ENCODE measurements at places on chromosomes 6 and 20.

DNA sequence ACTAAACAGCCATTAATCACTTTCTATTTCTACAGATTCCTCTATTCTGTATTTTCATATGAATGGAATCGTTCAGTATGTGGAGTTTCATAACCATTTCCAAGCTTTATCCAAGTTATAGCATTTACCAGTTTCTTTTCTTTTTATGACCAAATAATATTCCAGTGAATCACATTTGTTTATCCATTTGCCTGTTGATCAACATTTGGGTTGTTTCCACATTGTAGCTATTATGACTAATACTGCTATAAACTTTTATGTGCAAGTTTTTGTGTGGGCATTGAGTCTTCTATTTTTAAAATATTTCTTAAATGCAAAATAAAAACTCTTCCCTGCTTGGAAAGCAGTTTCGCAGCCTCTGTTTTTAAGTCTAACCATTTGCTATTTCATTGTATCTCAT, 336.4 kb upstream of the OPRM1 start:
- no peak for DNase-seq

DNA sequence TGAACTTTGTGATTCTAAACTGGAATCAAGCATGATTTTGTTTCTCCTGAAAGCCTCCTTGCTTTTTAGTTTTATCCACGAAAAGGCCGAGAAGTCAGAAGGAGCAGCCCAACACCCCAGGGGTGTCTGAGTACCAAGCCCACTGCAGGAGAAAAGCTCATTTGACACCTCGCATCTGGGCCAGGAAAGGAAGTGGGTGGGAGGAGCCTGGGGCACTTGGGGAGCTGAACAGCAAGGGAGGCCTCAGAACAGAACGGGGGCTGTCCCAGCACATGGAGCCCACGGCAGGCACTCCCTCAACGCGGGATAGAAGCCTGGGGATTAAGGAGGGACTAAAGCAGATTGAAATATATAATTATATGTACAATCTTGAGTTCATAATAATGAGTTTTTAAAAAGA, 6.6 kb downstream of the KIF25 start:
- DNase-seq: no peak

- no peak for DNase-seq
Observed at GRCh38 chr6:139553916-139554315, 179.5 kb upstream of the CITED2 start.

DNA sequence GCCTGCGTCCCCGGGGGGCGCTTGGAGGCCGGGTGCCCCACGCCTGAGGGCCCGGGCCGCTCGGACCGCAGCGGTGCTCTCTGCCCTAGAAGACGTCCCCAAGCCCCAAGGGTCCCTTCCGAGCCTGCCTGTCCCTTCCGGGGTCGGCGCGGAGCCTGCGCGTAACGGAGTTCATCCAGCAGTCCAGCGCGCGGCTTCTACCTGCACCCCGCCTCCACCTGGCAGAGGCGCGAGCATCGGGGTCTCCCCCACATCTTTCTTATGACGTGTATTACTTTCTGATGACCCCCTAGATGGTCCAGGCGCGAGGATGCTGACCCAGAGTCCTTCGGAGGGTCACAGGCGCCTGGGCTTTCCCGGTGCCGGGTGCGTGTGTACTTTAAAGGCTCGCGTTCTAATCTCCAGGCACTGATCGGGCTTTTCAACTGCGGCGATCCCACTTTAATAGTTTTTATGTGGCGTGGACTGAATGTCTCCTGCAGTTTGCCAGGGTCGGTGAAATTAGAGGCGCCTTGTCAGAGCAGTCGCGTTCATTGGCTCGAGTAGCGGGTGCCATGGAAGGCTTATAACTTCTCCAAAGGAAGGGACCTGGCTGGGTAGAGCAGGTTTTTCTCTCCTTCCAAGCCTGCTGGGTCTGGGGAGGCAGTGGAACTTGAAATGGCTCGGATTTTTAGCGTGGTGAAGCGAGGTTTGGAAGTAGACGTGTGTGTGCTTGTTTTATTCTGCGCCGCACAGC, 912 bp downstream of the EYA4 start:
- DNase-seq: no peak

DNA sequence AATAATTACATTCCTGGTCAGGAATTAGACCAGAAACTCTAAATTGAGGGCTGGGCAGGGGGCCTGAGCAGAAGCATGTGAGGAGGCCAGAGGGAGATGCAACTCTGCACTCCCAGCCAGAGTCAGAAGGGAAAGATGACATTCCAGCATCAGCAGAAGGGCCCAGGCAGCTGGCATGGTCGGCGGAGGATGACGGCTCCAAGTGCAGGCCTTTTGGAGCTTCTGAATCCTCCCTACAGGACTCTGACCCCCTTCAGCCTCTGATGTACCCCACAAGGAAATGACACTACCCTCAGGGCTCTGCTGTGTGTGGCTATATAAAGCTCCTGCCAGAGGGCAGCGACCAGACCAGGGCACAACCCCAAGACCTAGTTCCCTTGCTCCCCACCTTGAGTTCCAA, 1.9 kb downstream of the LRFN2 start:
- DNase-seq: no peak

GRCh38 chr6:6315660-6316059, 4.8 kb downstream of the F13A1 start:
- DNase-seq: peak; percentile 14

DNA sequence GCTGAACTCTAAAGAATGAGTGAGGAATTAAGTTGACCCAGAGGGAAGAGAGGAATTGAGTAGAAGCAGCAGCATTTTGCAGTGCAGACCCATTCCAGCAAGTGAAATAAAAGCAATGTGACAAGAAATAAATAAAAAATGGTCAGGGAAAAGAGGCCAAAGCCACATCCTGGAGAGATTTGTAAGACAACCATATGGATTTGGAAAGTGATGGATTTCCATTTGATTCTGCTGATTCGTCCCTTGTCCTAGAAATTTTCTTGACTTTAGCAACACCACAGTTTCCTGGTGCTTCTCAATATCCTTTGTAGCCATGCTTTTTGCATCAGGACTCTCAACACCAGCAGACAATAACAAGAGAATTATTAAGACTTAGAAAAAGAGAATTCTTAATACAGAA, 29.8 kb downstream of the ANKEF1 start:
- no peak for DNase-seq

DNA sequence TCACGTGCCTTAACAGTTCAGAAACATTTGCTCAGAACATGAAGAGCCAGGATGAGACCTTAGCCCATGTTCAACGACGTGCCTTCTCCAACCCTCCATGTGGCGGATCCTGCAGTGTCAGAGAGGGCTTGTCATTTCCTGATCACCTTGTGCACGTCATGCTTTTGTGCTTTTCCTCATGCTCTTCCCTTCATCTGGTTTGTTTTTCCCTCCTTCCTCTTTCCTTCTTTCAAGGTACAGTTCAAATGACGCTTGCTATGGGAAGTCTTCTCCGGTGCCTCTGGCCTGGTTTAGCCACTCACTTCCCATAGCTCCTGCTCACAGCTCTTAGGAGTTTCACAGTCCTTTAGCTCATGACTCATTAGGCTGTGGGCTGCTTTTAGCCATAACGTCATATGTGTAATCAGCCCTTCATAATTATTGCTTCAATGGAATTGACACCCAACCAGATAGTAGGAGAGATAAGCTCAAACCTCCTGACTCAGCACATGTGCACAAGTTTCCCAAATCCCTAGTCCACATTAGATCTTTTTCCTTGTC, 102.7 kb upstream of the CNKSR3 start:
- no peak for DNase-seq

GRCh38 chr6:170057034-170057734, 233.7 kb downstream of the DLL1 start:
- no peak for DNase-seq

DNA sequence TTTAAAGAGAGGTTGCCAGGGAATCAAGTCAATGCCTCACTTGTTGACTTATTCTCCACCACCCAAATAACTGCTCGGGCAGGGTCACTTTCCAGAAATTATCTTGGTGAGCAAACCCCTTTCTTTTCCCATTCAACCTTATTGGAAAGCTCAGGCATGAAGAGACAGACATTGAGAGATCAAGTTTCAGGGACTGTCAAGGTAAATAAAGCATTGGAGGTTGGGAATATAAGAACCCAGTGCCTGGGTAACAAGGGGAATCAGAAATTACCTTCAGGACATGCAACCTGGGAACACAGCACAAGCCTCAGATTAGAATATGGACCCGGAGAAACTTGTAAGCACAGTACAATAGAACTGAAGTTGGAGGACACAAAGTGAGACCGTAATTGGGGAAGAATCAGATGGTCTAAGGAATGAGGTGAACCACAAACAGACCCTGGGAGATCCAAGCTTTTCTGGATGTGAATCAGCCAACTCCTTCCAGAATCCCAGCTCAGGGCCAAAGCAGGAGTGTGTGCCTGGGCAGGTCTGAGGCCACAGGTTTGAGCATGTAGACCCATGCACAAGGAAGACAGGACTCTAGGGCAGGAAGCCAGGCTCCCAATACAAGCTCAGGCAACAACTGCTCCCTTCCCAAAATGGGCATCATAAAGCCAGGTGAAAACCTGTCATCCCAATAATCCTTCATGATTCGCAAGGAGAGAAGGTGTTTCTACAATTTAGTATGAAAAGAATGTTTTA, 512.8 kb downstream of the MAFB start:
- DNase-seq: no peak

- no peak for DNase-seq
Observed at GRCh38 chr6:134324766-134325165, 6.9 kb upstream of the SGK1 start.

- no peak for DNase-seq
Observed at GRCh38 chr6:167504385-167504961, 179.6 kb downstream of the TTLL2 start.

GRCh38 chr6:25137480-25137879, 141.7 kb upstream of the CARMIL1 start:
- DNase-seq: peak; percentile 21

DNA sequence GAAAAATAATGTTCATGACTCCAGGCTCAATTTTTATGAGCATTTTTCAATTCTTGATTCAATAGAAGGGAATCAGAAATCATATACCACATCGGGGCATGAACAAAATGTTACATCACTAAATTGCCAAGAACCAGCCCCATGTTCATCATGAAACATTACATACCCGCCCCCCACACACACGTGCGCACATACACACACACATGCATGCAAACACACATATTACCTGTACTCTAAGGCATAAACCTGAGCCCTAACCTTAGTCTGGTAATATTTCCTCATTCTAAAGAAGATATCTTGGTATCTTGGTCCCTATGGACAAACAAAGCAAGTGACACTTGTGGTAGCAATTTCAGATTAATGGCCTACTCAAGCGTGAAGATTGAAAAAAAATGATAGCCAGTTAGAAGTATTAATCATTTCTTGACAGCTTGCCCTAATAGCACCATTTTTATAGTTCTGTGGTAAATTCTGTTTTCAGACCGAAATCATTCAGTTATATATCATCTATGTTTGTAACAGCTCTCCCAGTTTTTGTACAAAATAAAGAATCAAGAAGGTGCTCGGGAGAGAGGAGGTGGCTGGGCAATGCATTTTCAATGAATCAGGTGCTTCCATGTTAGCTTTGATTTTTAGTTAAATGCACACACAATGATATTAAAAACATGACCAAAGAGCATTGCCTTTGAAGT, 95.4 kb upstream of the DOK5 start:
- DNase-seq: no peak

- DNase-seq: no peak
Observed at GRCh38 chr6:26552205-26552604, 14.0 kb downstream of the HMGN4 start.

DNA sequence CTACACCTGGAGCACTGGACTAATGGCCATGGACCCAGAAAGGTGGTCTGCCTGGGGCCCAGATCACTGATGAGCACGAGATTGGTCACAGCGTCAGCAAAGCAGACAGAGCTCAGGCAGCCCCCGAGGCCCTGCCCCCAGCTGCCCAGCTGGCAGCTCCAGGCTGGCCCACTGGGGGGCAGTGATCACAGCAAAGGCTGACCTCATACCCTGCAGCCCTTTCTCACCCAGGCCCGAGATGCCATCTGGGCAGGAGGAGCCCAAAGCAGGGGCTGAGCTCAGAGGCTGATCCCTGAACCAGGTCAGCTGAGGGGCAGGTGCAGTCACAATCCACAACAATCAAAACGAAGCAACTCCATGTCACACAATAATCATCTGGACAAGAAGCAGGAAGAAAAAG, 4.1 kb downstream of the MAP1LC3A start:
- no peak for DNase-seq

DNA sequence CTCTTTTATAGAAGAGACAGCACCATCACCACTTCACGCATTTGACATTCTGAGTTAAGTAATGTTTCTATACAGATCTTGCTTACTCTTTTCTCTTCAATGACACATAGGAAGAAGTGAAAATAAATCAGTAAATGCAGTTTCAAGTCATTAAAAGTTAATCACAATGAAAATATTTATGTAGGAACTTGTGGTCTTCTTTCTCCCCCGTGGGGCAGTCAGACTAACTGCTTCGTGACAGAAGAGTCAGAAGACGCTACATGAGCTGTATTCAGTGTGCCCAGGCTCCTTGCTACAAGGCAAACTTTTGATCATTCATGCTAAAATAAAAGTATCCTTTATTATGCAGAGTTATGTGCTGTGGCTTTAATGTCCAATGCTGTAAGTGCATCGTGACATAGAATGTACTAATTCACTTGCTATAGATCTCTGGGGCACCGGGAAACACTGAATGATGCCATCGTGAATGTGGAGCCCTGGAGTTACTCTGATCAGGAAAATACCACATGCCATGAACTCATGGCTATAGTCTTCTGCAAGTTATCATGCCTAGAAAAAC, 117.8 kb upstream of the TRAF3IP2 start:
- DNase-seq: no peak

GRCh38 chr6:160081398-160081797, 40.2 kb upstream of the SLC22A1 start:
- no peak for DNase-seq

DNA sequence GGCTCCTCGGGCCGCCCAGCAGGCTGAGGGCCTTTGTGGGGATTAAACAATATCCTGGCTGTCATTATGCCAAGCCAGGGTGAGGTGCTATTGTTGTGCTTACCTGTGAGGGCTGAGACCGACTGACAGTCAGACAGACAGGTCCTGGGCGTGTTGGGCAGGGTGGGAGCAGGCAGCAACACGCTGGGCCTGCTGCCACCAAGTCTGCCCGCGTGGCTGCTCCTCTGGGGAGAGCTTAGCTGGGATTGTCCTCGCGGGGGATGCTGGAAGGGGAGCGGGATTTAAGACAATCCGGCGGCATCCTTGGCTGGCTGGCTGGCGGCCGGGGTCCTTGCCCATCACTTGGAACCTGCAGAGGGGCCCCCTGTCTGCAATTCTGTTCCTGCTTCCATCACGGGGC, 20.0 kb downstream of the ITPR3 start:
- DNase-seq: no peak

DNA sequence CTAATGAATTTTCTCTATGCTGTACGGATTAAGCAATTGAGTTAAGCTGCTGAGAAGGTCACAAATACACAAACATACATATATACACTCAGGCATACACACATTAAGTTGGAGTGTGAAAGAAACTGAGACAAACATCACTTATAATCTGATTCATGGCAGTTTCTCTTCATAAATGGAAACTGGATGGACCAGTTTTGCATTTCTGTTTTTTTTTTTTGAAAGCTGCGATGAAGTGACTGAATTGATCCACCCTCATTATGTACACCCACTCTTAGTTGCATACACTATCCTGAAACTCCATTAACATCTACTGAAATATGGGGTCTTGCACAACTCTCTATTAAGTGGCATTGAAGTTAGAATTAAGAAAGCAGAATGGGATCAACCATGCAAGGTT, 32.9 kb upstream of the TENT5A start:
- DNase-seq: no peak

Measured in CD4-positive, alpha-beta T cell treated with Interleukin-17A for 4 hours (primary cell).